GM18507 (cell line): ENCODE measurements at places on chromosomes 2 and 18.
A peak's percentile ranks its signal among the peaks of the same experiment; 100 is the strongest.

GRCh38 chr2:96913398-96914202 lies 43.7 kb upstream of the SEMA4C start:
- peak; percentile 26 for DNase-seq

- DNase-seq, result no peak
Observed at GRCh38 chr18:79634186-79634585, 45.4 kb upstream of the CTDP1 start.

- no peak for DNase-seq
Observed at GRCh38 chr2:144801325-144801724, 281.4 kb upstream of the ZEB2 start.

DNA sequence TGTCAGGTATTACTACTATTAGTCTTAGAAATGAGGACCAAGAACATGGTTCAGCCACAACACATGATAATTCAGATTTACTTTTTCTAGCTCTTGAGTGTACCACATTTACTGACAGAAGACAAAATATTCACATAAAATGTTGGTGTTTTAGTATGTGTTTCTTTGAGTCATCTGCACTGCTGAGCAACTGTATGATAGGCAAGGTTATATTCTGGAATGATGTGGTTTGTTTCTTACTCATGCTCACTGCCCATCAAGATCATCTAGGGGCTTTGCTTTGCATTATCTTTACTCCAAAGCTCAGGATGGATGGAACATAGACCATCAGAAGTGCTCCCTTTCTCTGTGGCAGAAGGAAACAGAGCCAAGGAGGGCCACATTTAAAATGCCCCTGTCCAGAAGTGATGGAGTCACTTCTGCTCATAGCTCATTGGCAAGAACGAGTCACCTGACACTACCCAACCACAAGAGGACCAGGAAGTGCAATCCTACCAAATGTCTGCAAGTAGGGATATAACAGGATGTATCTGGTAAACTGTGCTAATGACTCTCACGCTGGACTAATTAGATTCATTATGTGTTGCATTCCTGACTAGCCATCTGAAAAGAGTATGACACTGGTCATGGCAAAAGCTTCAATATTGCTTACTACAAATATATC lies 81.5 kb downstream of the DIS3L2 start:
- no peak for DNase-seq

DNA sequence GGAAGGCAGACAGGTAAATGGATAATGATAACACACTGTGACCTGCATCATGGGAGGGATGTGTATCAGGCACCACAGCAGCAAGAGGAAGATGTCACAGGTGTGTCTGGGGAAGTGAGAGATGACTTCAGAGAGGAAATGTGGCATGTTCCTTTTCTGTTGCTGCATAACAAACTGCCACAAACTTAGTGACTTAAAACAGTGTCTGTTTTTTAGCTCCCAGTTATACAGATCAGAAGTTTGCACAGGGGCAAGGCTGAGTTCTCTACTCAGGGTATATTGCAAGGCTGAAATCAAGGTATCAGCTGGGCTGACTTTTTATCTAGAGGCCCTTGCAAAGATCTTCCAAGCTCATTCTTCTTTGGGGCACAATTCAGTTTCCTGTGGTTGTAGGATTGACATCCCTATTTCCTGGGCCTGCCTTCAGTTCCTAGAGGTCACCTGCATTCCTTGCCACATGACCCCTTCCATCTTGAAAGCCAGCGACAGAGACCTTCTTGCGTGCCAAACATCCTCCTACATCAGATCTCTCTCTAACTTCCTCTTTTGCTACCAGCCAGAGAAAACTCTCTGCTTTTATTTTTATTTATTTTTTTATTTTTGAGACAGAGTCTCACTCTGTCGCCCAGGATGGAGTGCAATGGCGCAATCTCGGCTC lies 2.1 kb upstream of the MAP3K2 start:
- no peak for DNase-seq

DNA sequence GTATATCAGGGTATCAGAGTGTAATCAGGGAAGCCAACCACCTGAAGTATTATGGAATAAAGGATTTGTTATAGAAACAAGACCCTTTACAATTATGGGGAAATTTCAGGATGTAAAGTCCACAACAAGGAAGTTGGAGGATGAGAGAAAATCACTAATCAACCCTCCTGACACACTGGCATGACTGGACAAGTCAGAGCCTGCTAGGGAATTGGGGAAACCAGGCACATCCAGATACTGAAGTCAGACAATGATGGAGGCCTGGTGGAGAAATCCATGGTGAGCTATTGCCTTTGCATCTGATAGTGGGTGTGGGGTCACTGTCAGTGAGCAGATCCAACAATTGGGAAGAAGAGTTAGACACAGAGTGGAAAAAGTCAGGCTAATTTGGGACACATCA lies 158.8 kb upstream of the FBXO11 start:
- DNase-seq, result no peak

DNA sequence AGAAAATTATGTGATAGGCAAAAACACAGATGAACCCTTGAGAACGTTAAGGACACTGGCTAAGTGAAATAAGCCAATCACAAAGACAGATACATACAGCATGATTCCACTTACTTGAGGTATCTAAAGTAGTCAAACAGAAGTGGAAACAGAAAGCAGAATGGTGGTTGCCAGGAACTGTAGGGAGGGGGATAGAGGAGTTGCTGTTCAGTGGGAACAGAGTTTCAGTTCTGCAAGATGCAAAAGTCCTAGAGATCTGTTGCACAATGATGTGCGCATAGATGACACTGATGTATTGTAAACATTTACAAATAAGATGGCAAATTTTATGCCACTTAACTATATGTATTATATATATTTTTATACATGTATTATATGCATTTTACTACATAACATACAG lies 59.7 kb downstream of the POLE4 start:
- no peak for DNase-seq

DNA sequence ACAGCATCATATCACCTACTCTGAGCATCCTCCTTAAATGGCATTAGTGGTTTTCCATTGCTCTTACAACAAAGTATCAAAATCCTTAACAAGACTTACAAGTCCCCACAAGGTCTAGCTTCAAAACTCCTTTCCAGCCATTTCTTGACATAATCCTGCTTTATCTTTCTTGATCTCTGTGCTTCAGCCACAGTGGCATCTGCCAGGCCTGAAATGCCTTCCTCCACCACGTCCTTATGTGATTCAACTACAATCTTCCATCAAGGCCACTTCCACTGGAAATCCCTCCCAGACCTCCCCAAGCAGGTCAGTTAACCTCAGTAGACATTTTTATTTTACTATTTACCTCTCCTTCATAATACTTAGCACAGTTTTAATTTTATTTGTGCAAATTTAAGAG lies 83.8 kb upstream of the CCDC150 start:
- no peak for DNase-seq

DNA sequence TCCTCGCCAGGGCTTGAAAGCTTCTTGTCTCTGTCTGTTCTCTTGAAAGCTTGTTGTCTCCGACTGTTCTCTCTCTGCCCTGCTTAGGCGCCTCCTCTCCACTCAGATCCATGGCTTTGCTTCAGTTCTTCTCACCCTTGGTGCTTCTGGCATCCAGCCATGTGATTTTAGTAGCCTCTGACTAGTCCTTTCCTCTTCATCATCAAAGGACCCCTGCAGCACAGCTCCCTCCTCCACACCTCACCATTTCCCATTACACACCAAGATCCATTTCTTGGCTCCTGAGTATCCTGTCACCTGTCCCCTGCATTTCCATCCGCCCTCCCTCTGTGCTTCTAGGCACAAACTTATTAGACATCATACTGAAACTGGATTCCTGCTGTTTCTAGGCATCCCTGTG lies 59.4 kb downstream of the ZNF236 start:
- DNase-seq, result no peak

DNA sequence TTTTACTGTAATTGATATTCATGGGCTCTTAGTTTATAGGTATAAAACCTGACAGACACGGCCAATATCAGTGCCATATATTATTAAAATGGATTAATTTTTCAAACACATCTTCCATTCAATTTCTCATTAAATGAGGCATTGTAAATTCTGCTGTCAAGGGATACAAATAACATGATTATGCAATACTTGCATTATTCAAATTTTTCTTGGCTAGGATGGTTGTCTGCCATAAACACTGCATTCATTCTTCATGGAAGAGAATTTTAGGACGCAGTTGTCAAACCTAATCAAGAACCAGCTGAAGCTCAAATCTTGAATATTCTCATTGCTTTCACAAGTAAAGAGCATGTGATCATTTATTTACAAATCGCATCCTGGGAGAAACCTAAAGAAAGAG lies 255.6 kb downstream of the RDH14 start:
- DNase-seq, result no peak

DNA sequence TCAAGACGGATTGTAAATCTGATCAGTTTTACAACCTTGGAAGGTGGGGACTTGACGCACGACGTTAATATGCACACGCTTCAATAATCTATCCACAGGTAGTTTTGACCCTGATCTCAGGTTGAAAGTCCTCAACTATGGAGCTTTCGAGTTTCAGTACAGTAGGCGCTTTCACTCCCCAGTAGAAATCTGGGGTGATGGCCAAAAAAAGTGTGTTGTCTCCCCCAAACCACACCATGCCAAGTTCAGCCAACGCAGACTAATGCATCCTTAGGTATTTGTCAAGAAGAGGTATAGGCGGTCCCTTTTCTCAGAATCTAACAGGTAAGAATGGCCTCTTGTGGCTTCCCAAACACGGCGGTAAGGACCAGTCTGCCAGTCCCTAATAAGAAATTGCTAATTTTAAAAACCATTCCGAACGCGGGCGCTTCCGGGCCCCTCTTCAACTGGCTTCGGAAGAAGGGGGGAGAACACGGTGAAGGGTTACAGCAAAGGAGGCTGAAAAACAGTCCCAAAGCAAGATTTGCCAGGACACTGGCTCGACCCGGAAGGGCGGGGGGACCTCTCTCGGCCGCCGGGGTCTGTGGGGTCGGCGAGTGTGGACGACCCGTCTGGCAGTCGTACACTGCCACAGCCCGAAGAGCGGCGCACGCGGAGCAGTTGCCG lies 659 bp downstream of the FAM210A start:
- no peak for DNase-seq

GRCh38 chr18:604771-605170 lies 8.0 kb downstream of the CLUL1 start:
- no peak for DNase-seq

DNA sequence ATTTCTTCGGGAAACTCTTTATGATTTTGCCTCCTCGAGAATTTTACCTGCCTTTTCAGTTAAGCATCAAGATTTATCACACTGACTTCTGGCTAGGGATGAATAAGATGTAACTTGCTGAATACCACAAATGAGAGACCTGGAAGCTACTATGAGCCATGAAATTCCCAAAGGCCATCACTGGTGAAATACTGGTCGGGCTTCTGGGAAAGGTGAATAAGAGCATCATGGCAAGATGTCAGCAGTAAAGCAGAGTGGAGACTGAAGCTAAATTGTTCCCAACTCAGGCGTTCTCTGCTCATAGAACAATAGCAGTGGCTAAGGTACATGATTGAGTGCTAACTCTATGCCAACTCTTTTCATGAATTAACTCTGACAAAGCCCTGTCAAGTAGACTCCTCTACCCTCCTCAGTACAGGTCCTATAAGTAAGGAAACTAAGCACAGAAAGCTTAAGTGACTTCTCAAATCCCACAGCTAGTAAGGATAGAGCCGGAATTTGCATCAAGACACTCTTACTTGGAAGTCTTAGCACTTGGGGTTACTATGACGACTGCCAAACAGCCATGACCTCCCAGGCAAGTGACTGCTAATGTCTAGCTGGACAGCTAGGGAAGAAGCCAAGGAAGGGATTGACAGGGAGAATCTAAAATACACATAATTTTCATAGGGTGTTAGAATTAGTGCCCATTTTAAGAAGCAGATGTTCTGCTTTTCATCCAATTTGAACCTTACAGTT lies 22.7 kb upstream of the DSC3 start:
- no peak for DNase-seq

- no peak for DNase-seq
Observed at GRCh38 chr2:216017365-216017764, 4.0 kb upstream of the MREG start.
